ENCODE measurements at places on chromosomes 7 and 10.

DNA sequence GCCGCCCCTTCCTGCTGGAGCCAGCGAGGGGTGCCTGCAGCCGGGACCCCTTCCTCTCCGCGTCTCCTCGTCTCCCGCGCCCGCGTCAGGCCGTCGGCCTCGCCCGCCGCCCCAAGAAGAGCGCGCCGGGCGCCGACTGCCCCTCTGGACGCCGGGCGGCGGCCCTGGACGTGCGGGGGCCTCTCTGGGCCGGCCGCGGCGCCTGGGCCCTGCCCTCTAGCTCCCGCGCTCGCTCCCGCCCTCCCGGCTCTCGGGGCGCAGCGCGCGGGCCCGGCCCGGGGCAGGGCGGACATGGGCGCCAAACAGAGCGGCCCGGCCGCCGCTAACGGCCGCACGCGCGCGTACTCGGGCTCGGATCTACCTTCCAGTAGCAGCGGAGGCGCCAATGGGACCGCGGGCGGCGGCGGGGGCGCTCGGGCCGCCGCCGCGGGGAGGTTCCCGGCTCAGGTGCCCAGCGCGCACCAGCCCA, 704 bp downstream of the ZNRF2 start:
- DNase-seq = no peak

DNA sequence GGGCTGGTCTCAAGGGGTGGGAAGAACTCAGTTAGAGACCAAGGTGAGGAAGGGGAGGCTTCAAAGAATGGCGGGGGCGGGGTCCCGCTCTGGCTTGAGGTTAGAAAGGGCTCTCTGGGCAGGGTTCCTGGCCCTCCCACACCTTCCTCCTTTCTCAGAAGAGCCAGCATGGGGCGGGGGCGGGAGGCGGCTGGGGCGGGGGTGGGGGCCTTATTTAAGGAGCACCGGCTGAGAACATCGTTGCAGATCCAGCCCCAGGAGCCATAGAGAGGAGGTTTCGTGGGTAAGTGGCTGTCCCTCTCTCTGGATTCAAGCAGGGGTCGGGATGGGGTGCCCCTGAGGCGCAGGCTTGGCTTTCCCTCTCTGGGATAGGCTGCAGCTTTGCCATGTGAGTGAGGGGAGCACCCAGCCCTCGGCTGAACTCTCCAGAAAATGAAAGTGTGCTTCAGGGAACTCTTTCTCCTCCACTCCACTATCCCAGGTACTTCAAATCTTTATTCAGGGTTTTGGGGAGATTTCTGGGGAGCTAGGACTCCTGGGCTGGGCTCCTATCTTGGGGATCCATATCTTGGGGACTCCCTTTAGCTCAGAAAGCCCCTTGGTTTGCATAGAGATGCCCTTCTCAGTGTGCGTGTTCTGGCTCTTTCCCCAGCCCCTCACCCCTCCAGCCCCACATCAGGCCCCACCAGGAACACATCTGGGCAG, 3.3 kb upstream of the CUEDC2 start:
- DNase-seq = no peak

DNA sequence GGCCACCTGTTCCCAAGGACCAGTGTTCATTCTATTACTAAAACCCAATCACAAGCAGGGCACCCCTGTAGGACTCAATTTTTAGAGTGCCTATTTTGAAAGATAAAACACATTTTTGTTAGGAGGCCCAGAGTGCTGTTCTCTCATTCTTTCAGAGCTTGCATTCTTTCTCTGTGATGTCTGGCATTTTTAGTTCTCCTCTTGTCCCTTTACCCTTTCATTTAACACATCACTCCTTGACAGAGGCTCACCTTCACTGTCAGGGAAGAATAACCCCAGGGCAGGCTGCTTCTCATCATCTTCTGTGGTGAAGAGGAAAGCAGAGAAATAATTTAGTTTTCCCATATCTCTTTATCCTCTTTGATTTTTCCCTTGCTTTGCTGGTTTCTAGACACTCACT, 73.9 kb downstream of the CHRM2 start:
- no peak for DNase-seq

DNA sequence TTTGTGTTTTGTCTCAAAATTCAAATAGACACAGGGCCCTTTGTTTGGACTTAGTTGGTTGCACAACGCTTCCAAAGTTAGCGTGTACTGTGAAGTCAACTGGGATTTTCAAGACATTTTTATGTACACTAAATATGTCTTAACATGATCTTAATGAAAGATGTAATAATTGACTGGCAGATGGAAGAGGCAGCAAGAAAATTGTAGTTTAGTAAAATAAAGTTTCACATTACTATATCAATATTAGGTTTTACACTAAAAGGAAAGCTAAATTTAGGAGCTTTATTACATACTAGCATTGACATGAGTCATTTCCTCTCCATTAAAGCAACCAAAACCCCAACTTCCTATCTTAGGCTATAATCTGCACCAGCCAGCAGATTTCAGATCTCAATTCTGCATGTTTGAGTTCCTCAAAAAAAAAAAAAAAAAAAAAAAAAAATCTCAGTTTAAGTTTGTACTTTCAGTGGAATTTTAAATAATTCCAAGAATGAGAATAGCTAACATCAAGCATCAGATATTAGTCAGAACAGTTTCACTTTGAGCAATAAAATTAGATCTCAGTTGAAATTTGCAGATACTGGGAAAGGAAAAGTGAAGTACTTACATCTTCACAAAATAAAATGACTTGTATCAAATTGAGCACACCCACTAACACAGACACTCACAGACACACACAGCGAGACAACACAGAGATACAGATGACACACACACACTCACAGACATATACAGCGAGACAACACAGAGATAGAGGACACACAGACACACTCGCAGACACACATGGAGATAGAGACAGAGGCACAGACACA, 346.6 kb upstream of the KLF6 start:
- DNase-seq = no peak

DNA sequence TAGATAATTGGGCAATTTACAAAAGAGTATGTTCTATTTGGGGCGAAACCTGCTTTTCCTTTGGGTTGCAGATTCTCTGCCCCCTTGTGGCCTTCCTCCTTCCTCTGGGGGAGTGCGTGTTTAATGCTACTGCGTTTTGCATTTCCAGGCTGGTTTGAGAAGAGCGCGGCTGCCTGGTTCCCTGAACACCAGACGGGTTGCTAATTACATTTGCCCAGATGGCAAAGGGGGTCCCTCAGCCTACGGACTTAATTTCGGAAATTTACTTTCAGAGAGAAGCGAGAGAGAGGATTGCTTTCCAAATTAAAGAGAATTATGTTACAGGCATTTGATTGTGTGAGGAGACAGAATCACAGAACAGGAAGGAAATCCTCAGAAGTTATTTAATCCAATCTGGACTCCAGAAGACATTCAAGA, 91.9 kb upstream of the JAZF1 start:
- peak; percentile 25 for DNase-seq

Measured in urinary bladder (tissue), 4 donors.